CD4-positive, alpha-beta T cell treated with Interleukin-15 for 1 hour (primary cell): ENCODE measurements at places on chromosomes 6 and 20.

DNA sequence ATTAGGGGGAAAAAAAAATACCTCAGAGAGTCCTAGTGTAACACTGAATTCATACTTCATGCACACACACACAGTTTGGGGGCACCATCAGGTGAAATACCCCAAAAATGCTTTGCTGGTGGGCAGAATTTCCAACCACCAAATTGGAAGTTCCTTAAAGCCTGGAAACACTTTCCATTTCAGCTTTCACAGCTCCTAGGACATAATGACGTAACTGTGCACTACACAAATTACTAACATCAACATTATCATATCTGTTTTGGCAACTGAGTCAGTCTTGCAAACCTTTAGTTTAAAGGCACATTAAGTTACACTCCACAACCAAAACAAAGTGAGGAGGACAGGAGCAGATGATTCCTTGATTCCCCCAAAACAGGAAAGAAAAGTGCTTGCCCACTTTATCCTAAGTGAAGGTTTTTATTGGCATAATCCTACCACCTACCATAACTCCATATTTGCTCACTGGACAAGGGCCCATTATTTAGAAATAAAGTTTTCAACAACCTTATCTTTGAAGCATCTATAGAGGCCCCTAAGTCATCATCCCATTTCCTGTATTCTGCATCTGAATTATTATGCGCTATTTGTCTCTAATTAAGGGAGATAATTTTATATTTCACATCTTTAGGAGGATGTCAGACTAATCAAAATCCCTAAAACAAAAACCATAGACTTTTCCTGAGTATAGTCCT lies 3.4 kb downstream of the MBOAT1 start:
- DNase-seq = no peak

- DNase-seq = no peak
These were observed 42.5 kb upstream of the PNISR start for GRCh38 chr6:99467509-99468106.

- DNase-seq = no peak
These were observed 602.9 kb upstream of the ARID1B start for GRCh38 chr6:156174031-156174890.

DNA sequence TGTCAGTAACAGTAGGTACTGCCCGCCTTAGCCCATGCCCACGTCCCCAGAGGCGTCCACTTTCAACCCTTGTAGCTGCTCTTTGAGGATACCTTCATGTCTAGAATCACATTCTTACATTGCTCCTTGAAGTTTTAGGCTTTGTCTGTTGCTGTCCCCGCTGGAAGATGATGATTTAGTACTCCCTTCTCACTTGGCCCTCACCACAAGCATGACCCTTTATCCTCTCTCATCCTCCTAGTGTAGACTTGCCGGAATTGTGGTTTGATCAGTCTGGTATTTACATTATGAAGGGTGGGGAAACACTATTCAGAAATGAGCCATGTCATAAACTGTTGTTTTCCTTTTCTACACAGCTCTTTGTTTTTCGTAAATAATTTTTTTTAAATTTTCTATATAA lies 87.4 kb downstream of the ARID1B start:
- DNase-seq = no peak

GRCh38 chr6:150767571-150768018 lies 97.9 kb upstream of the MTHFD1L start:
- no peak for DNase-seq

GRCh38 chr6:4957521-4958231 lies 46.2 kb downstream of the RPP40 start:
- DNase-seq = no peak

DNA sequence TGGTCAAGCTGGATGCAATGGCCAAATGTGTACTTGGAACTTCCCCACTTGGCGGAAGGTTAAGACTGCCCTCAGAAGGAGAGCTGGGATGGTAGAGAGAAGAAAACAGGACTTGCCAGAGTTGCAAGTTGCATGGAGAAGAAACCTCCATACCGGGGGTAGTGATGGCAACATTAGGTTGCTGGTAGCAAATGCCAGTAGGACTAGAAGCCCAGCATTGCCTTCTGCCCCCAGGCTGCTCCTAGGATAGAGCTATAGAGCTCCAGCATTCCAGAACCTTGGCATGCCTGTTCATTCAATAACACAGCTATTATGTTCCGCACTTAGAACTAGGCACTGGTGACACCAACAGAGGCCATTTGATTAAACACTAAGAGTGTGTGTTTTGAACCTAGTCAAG lies 26.6 kb downstream of the TFEB start:
- DNase-seq = no peak

GRCh38 chr20:46588532-46589511 lies 38.4 kb upstream of the OCSTAMP start:
- no peak for DNase-seq

GRCh38 chr20:31670371-31671228 lies 32.9 kb downstream of the COX4I2 start:
- DNase-seq = no peak

DNA sequence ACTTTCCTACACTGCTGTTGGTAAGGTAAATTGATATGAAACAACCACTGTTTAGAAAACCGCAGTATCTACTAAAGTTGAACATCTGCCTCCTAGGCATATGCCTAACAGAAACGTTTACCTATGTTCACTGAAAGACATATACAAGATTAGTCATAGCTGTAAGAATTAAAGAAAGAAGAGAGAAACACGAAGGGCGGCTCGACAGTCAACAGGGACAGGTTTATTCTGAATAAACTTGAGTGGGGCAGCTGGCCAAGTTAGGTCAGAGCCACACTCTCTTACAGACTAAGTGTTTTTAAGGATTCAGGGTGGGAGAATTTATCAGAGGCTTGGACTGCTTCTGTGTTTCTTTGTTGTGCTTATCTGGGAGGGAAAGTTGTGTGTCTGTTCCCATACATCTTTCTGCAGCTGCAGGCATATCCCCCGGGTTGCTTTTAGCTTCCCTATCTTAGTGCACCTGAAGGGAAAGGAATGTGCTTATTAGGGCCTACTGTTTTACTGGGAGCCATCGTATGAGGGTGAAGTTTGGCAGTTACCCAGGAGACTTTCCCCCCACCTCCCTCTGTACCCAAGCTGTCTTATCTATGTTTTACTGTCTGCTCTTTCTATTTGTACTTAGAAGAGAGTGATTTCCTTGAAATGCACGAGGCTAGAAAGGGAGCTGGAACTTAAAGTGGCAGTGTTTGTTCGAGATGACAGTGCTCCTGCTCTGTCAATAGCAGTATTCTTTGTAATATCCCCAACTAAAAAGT lies 20.4 kb downstream of the PROCR start:
- no peak for DNase-seq

GRCh38 chr6:81744131-81744530 lies 8.3 kb downstream of the TENT5A start:
- DNase-seq = no peak

- DNase-seq = no peak
These were observed 11.0 kb upstream of the FOXF2 start for GRCh38 chr6:1378065-1379016.

- DNase-seq = no peak
These were observed 983 bp upstream of the KCNQ5 start for GRCh38 chr6:72620871-72621290.

GRCh38 chr6:5159162-5159561 lies 74.0 kb downstream of the PPP1R3G start:
- no peak for DNase-seq

- DNase-seq = no peak
These were observed 292.3 kb downstream of the RFPL4B start for GRCh38 chr6:112639391-112639831.

DNA sequence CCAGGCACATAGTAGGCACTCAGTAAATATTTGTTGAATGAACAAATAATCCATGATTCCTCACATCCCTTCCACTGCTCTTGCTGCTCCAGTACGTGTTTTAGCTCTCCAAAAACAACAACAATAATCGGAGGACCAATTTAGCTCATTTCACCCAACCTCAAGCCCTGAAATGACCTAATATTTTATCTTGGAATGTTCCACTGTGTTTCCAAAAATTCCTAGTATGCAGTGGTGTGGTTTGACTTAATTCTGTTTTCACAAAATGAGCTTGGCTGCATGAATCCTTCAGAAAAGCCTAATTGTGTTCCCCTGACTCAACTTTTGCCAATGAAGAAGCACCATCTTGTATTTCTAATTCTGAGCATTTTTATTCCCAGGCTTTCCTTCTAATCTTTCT lies 168.0 kb upstream of the PHACTR1 start:
- DNase-seq = no peak

DNA sequence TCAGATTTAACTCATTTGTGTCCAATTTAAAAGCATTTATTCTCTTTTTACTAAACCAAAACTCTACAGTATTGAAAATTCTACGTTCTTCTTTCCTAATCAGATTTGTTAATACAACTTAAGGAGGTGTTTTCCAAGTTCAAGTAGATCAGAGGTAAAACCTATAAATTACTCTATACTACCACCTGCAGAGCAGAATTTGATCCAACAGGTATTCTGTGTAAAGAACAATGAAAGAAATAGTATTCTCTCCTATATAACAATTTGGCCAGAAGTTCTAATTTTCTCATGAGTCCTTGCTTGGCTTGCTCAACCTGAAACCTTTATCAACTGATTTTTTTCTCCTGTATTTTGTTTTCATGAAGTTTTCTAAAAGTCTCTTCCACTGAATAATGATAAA lies 28.5 kb upstream of the DST start:
- no peak for DNase-seq

- DNase-seq = no peak
These were observed 187.6 kb upstream of the CST7 start for GRCh38 chr20:24761220-24762065.
